ENCODE measurements at places on chromosomes 1 and 21.

- no peak for DNase-seq
Observed at GRCh38 chr1:239814306-239814881, 277.3 kb upstream of the FMN2 start.

DNA sequence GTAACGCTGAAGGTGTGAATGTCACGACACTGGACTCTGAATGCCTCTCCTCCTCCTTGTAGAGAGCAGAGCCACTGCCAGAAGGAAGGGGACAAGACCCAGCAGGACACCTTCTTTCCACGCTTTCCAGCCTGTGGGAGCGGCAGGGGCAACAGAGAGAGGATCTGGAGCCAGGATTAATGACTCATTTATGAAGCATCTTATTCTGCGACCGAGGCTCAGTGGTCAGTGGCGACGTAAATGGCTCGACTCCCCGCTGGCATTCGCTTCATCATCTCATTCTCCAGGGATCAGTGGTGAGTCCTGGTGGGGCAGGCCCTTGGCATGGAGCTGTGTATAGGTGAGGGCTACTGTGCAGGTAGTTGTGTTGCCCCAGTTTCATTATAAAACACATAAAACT, 4.6 kb downstream of the SLC37A1 start:
- DNase-seq, result no peak

GRCh38 chr1:245248231-245248731, 93.5 kb downstream of the KIF26B start:
- DNase-seq, result no peak

DNA sequence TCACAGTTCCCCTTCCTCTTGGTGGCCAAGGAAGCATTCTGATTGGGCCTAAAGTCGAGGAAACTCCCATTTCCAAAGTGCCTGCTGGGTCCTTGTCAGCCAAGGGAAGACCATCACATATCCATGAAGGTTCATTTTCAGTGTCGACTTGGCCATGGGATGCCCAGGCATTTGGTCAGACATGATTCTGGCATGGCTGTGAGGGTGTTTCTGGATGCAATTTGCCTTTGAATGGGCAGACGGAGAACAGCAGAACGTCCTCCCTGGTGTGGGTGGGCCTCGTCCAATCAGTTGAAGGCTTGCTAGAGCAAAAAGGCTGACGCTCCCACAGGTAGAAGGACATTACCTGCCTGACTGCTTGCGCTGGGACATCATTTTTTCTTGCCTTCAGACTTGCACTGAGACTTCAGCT, 48.3 kb upstream of the LBR start:
- no peak for DNase-seq

All from erythroblast (primary cell).